Daoy (cell line): ENCODE measurements at places on chromosomes 12 and 14.

DNA sequence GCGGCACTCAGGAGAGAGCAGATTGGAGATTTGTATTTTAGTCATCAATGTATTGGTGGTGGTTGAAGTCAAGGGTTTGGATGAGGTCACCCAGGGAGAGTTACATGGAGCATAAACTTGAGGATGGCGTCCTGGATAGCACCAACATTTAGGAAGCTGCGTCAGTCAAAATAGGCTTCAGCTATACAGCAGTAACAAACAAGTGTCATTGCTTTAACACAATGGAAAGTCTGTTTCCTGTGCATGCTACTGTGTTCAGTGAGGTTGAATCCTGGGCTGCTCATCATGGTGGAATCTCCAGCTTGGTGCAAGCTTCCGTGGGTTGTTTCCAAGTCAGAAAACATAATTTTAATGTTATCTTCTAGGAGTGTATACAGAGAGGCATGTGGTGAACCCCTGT is 180.4 kb downstream of the CFAP54 start:
- no peak for DNase-seq

- peak; percentile 49 for DNase-seq
These were observed 56.3 kb downstream of the FGD4 start for GRCh38 chr12:32455607-32456071.

GRCh38 chr12:104467346-104467837 is 10.6 kb downstream of the CHST11 start:
- no peak for DNase-seq

GRCh38 chr14:93744176-93744575 is 44.1 kb downstream of the PRIMA1 start:
- no peak for DNase-seq

DNA sequence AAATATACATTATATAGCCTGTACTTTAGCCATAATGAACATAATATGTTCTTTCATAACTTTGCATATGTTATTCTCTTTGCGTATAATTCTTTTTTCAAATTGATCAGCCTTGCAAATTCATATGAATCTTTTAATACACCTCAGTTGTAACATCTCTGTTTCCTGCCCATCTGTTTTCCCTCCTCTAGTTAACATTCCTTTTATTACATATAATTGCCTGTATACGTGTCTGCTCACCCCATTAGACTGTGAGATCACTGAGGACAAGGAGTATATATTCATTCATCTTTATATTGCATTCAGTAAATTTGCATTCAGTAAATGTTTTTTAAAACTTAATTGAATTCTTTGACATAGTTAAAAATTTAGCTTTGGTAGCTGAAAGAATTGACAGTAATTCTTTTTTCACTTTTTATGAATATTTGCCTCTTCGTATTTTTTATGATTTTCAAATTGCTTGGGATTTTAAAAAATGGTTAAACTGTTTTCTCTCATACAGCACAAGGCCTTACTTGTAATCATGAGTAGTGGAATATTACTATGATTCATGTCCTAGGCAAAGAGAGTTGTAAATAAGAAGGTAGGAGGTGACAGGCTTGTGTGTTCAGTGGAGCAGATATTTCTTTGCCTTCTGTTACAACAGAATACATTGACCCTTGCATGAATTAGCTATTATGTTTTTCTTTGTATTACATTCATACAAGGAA is 32.8 kb upstream of the KLHL42 start:
- DNase-seq: no peak

GRCh38 chr12:69610729-69611128 is at the start of gene LRRC10:
Gene LRRC10, minus strand, starts transcription at chr12:69610907. Its CDS starts 69 bp downstream, at chr12:69610838.
- DNase-seq: no peak

- DNase-seq: peak; percentile 89
These were observed 104.0 kb downstream of the GPR135 start for GRCh38 chr14:59360923-59361794.

DNA sequence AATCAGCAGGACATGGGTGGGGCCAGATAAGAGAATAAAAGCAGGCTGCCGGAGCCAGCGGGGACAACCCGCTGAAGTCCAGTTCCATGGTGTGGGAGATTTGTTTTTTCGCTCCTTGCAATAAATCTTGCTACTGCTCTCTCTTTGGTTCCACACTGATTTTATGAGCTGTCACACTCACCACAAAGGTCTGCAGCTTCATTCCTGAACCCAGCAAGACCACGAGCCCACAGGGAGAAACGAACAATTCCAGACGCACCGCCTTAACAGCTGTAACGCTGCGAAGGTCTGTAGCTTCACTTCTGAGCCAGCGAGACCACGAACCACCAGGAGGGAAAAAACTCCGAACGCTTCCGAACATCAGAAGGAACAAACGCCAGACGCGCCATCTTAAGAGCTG is 2.8 kb upstream of the CNIH1 start:
- no peak for DNase-seq

GRCh38 chr14:65290830-65291229 is 121.7 kb upstream of the FUT8 start:
- peak; percentile 96 for DNase-seq

- DNase-seq: no peak
These were observed 370.3 kb downstream of the SLC6A15 start for GRCh38 chr12:84542289-84542688.

GRCh38 chr14:72723858-72724530 is 169.9 kb downstream of the DPF3 start:
- no peak for DNase-seq

DNA sequence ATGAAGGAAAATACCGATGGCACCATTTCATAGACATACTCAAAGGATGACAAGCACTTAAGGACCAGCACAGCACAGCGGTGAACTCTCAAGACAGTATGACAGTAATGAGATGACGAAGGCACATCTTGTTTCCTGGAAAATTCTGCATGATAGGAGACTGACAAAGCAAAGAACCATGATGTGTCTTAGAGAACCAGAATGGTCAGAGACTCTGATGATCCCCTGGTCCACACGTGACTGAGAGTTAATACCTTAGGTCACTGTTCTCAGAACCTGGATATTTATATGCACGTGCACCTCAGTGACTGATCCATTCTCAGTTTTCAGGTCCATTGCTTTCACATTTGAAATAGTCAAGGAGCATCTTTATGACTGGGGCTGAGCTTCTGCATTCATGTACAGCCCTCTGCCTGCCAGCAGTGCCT is 35.3 kb downstream of the PROX2 start:
- no peak for DNase-seq

DNA sequence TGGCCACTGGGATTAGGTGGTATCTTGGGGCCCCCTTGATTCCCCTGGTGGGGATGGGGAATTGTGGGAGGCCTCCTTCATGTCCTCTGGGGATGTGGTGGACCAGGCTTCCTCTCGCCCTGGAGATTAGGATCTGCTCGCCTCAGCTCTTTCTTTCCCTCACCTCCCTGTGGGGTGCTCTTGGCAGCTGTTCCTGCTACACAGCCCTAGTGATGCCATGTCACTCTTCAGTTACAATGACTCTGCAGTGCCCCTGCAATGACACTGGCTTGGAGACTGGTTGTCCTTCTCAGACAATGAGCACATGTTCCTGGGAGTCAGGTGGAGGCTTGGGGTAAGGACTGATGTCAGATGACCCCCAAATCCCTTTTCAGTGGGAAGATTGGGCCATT is 83.9 kb downstream of the ADCK1 start:
- no peak for DNase-seq
